ENCODE measurements at places on chromosomes 12 and 14.

DNA sequence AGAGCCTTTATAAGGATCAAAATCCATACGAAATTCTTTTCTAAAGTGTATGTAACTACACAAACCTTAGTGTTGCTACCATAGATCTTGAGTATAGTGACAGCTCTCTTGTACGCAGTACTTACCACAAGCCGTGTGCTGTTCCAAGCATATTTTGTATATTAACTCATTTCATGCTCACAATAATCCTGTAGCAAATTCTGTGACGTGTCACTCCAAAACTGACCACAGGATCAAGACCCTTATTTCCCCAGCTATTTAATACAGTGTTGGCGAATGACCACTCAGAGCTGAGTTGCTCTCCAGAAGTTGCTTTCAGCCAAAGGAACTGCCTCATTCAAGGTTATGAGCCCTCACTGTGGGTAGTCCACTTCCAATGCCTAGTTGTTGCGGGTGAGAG lies 169.8 kb downstream of the BTG1 start:
- no peak for DNase-seq

DNA sequence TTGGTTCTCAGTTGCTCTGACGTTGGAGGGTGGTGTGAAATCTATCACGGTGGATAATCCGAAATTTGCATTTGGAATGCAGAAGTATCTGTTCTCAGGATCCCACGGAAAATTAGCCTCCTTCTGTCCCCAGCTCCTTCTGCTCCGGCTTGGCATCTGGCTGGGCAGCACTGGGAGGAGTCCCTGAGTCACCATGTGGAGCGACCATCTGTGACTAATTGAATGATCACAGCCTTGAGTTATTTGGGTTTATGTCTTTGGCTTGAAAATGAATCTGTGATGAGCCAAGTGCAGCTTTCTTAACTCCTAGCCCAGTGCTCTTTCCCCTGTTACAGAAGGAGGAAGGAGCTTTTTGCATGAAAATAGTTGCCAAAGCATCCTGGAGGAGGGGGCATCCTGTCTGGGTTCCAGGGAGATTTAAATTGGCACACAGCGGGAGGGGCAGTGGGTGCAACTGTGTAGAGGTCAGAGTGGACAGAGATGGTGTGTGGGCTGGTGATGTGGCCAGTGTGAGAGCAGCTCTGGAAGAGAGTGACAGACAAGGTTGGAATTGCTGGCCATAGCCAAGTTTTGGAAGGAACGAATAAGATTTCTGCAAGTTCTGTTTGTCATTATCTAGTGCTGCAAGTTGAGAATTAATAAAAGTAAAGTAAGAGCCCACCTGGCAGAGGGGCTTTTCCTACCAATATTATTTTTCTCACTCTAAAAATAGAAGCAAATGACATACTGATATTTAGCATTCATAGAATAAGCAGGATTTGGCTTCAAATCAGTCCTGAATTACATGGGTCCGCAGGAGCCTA lies 74.4 kb downstream of the SLC24A4 start:
- no peak for DNase-seq

- no peak for DNase-seq
These were observed 13.0 kb upstream of the NELL2 start for GRCh38 chr12:44889162-44889561.

DNA sequence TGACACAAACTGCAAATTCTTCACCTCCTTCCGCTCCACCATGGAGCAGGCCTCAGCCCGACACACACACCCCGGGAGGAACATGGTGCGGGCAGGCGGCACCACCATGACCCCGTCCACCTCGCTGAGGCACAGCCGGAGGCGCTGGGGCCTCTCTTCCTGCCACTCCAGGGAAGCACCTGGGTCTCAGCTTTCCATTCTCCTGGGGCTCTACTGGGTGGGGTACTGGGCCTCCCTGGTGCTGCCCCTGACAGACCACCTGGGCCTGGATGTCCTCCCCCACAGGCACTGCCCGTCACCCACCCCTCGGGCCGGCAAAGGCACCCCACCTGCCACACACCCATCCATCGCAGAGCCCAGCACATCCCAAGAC lies 9.9 kb downstream of the AKT1 start:
- DNase-seq: no peak

GRCh38 chr12:128779901-128780300 lies 43.9 kb downstream of the SLC15A4 start:
- DNase-seq: no peak

- DNase-seq: peak; percentile 80
These were observed 33.4 kb upstream of the RNASE3 start for GRCh38 chr14:20857630-20858261.

DNA sequence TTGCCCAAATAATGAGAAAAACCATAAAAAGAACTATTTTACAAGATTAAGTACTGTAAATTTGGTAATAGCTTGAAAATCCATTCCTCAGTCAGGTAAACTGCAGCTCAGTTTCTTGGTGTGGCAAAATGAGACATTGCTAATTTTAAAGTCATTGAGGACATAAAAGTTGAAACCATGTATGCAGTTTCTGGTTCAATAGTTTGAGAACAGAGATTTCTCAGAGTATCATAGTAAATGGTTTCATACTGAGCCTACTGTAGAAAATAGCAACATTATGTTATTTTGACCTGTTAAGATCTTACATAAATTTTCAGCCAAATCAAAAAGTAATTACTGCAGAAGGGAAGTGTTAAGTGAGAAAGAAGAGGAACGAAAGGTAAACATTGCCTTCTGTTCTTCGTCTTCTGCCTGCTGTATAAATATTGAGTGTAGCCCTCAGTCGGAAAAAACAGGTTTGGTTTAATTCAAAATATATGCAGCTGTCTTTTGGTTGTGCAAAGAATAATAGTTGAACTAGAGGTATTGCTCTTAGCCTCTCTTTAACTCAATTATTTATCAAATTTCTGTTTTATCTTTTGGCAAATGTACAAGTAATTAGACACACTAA lies 119.6 kb downstream of the SYNE2 start:
- DNase-seq: no peak

GRCh38 chr12:20487519-20487918 lies 119.2 kb downstream of the PDE3A start:
- no peak for DNase-seq
